DMS153 (cell line): ENCODE measurements at places on chromosomes 3 and 15.

- no peak for DNase-seq
Measured at GRCh38 chr3:31636049-31636448, 103.3 kb downstream of the STT3B start.

GRCh38 chr15:60674704-60675395 lies 195.9 kb upstream of the ICE2 start:
- DNase-seq, result no peak

- DNase-seq, result no peak
Measured at GRCh38 chr3:188860147-188860546, 311.6 kb upstream of the TPRG1 start.

GRCh38 chr15:62607114-62607462 lies 435.5 kb upstream of the TPM1 start:
- no peak for DNase-seq

GRCh38 chr3:114333180-114333922 lies 39.5 kb downstream of the TIGIT start:
- DNase-seq, result no peak

GRCh38 chr3:17398959-17399551 lies 343.4 kb downstream of the TBC1D5 start:
- no peak for DNase-seq

DNA sequence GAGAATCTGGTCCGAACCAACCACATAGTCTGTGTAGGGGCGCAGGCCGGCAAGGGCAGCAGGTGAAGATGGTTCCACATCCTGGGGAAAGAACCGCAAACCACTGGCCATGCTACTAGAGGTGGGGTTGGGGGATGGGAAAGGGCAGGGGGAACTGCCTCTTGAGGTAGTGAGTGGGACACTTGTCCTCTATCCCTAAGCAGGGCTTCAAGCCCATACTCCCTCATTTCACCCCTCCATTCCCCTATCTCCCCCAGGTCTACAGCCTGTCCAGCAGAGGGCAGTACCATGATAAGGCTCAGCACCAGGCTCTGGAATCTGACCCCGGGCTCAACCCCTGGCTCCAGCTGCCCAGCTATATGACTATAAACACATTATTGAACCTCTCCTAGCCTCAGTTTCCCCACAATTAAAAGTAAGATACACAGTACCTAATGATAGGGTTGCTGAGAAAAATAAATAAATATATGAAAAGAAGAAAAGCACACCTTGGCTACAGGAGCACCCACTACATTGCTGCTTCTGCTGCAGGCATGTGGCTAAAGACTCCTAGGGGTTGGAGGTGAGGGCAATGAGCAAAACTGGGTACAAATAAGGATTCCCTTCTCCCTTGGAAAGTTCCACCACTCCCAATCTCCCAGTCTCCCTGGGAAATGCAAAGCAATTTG lies 6.3 kb downstream of the GORASP1 start:
- DNase-seq, result no peak
